Activated T-cell treated with anti-CD3 and anti-CD28 coated beads, Interleukin-2, amount 50 U/mL, for 72 hours (primary cell): ENCODE measurements at places on chromosomes 16 and 17. TPM values are rescaled to one million over a fixed set of nuclear protein-coding genes. Genes with fewer than 3 reads are reported as not detected.

PMP22 gene
- total RNA-seq = not detected

BAIAP3 gene
- total RNA-seq = 0.26 TPM

LHX1 gene
- total RNA-seq = 0.32 TPM

RNF135 gene
- total RNA-seq = 12.3 TPM

ASGR2 gene
- total RNA-seq = not detected

PLD6 gene
- total RNA-seq = 8.0 TPM

DNAH9 gene
- not detected for total RNA-seq

KRTAP2-3 gene
- not detected for total RNA-seq

HOXB4 gene
- 3.3 TPM for total RNA-seq

ERN1 gene
- 98.3 TPM for total RNA-seq

UNK gene
- 20.7 TPM for total RNA-seq

MGAT5B gene
- total RNA-seq = 0.28 TPM

SULT1A2 gene
- 0.25 TPM for total RNA-seq

PDE6G gene
- 4.2 TPM for total RNA-seq

NPB gene
- 0.19 TPM for total RNA-seq

TMEM100 gene
- total RNA-seq = not detected

KRT33A gene
- not detected for total RNA-seq

TMEM219 gene
- 84.7 TPM for total RNA-seq

VAT1 gene
- total RNA-seq = 13.2 TPM

FAM20A gene
- total RNA-seq = not detected

CCL17 gene
- 7.4 TPM for total RNA-seq

ALOX12 gene
- not detected for total RNA-seq

TNP2 gene
- total RNA-seq = not detected

HEATR9 gene
- total RNA-seq = 0.46 TPM

KRTAP4-9 gene
- total RNA-seq = not detected

IRX5 gene
- total RNA-seq = 1.4 TPM

ZFHX3 gene
- 0.35 TPM for total RNA-seq

KRTAP9-2 gene
- not detected for total RNA-seq

SDR42E2 gene
- 0.19 TPM for total RNA-seq

CDH5 gene
- total RNA-seq = not detected

HASPIN gene
- 25.7 TPM for total RNA-seq
